Activated naive CD8-positive, alpha-beta T cell treated with anti-CD3 and anti-CD28 coated beads, Interleukin-2, amount 50 U/mL, for 24 hours (primary cell): ENCODE measurements at places on chromosomes 16 and 17.
A peak's percentile ranks its signal among the peaks of the same experiment; 100 is the strongest.

DNA sequence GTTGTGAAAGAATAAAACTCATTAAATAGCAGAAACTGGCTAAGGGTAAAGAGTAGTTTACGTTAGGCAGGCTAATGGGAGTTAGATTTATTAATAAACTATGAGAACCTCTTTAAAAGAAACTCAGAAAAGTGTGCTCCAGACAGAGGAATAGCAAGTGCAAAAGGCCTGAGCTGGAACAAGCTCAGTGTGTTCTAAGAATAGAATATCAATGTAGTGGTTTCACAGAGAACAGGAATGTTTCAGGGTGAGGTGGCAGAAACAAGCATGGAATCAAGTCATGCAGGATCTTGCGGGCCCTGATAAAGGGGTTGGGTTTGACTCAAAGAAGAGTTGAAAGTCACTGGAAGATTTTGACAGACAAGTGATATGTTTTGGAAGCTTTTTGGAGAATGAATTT, 164.0 kb upstream of the HS3ST3A1 start:
- DNase-seq: no peak

DNA sequence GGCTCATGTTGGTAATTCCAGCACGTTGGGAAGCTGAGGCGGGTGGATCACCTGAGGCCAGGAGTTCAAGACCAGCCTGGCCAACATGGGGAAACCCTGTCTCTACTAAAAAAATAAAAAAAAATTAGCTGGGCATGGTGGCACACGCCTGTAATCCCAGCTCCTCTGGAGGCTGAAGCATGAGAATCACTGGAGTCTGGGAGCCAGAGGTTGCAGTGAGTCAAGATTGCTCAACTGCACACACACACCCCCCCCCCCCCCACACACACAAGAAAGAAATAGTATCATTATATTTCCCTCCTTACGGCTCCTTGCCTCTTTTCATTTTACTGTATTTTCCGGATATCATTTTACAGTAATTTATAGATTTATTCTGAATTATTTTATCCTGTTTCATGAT, 963.1 kb upstream of the GOT2 start:
- no peak for DNase-seq

DNA sequence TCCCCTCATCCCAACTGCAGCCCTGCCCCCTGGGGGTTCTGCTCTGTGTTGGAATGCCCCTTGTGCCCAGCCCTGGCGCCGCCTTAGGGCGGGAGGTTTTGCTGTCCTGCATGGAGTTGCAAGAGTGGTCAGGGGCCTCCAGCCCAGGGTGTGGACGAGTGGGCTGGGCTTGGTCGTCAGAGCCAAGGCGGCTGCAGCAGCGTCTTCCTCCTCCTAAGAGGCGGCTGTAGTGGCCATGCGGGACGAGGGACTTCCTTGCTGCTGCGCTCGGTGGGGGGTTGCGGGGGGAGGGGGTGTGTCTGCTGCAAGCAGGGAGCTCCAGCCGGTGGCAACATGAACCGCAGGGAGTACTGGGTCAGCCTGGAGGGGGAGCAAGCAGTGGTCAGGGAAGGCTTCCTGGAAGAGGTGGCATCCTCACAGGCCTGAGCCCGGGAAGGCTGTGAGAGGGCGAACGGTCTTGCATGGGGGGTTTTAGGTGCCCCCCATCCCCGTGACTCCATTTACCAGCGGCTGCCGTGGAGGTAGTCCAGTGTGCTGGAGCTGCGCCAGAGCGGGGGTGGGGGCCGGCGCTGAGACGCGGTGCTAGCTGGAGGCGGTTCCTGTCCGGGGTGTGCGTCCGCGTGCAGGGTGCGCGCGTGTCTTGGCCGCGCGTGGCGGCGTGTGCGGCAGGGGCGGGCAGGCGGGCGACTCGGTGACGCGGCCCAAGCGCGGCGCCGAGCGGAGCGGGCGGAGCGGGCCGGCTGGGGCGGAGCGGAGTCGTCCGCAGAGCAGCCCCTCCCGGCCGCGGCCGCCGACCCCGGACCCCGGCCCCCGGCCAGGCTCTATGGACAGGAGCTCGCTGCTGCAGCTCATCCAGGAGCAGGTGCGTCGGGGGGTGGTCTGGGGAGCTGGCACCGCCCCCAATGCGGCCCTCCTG, at the start of gene RHBDL1:
RHBDL1 (plus strand) TSS at position 704 of the 916 bp plus-strand sequence; CDS start at position 824, 120 bp downstream.
- peak; percentile 22 for DNase-seq

GRCh38 chr17:50218071-50218759, 16.8 kb upstream of the COL1A1 start:
- DNase-seq: no peak

DNA sequence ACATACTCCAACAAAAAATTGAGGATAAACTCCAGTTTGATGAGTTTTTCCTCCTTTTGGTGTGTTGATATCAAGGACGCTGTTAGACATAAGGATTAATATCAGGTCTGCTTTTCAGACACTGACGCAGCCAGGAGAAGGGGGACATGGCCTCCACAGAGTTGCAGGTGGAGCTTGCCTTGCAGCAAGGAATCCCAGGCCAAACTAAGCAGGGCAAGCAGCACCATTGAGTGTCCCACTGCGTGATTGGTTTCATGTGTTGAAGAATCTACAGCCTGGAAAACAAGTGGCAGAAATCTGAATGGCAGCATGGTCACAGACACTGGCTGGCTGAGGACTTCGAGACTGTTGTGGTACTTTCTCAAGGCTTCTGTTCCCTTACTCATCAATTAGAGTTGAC, 777.6 kb downstream of the KCNJ18 start:
- no peak for DNase-seq

DNA sequence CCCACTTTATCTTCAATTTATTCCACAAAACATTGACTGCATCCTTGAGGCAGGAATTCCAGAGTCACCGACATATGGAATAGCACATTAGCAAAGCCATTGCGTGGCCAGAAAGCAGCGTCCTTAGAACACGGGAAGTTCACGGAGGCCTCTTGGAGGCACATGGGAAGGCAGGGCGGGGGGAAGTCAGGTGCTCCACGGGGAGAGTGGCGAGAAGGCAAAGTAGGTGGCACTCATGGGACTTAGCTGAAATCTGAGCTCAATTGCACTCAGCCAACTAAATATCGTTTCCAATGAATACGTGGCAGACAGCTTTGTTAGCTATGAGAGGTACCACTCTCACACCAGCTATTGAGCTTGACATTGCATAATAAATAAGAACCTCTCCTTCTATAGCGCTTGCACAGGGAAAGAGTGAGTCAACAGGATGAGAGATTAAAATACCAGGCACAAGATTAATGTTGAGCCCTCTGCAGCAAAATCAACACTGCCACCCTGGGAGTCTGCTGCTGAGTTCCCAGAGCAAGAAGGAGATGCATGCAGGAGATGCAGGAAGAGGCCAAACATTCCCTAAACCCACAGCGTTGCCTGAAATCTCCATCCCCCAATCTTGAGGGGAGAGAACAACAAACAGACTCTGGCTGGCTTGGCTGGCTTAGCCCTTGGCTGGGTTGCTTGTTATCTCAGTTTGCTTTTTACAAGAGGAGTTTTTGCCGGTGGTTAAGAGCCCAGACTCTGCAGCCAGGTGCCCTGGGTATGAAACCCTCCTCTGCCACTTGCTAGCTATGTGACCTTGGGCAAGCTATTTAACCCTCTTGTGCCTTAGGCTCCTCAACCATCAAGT, 28.8 kb downstream of the ABCC12 start:
- no peak for DNase-seq

GRCh38 chr17:66542967-66543520, 240.6 kb downstream of the PRKCA start:
- DNase-seq: no peak

GRCh38 chr16:13883881-13884280, 36.1 kb upstream of the ERCC4 start:
- DNase-seq: no peak

DNA sequence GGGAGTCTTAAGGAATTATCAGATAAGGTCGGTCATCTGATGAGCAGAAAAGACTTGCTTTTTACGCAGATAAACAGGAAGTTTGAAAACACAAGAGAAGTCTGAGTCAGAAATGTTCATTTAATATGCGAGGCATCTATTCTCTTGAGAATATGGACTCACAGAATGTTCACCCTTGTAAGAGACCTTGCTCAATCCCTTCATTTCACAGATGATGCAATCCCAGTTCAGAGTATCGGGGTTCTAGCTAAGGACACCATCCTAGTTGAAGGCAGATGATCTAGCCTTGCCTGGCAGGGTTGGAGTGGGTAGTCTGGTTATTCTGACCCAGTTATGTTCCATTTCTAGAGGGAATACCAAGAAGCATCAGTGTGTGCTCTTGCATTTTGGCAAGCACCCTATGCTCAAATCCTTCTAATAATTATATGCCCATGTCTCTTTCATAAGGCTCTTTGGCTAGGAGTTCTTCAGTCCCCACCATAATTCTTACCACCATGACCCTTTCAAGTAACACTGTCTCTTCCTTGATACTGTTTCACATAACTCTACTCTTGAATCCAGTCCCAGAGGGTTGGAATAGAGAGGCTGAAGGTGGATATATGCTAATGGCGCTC, 42.5 kb downstream of the YPEL2 start:
- no peak for DNase-seq

- DNase-seq: peak; percentile 99
These were observed 9.3 kb downstream of the CORO6 start for GRCh38 chr17:29613352-29613837.

DNA sequence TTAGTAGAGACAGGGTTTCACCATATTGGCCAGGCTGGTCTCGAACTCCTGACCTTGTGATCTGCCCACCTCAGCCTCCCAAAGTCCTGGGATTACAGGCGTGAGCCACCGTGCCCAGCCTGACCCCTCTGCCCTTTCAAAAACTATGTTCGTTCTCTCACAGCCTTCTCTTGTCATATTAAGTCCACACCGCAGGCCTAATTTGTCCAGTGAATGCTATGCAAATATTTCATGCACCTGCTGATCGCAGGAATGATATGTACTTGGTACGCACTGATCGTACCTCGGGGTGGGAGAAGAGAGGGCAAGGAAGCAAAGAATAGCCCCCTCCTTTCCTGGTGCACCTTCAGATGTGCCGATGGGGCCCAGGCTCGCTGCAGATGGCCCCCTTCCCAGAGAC, 3.0 kb upstream of the BIRC5 start:
- DNase-seq: no peak

- no peak for DNase-seq
These were observed 14.0 kb downstream of the ANKRD11 start for GRCh38 chr16:89476379-89476778.

GRCh38 chr17:37107406-37108083, 158.8 kb downstream of the AATF start:
- no peak for DNase-seq

- DNase-seq: peak; percentile 48
These were observed 25.9 kb downstream of the BRIP1 start for GRCh38 chr17:61837175-61838051.

DNA sequence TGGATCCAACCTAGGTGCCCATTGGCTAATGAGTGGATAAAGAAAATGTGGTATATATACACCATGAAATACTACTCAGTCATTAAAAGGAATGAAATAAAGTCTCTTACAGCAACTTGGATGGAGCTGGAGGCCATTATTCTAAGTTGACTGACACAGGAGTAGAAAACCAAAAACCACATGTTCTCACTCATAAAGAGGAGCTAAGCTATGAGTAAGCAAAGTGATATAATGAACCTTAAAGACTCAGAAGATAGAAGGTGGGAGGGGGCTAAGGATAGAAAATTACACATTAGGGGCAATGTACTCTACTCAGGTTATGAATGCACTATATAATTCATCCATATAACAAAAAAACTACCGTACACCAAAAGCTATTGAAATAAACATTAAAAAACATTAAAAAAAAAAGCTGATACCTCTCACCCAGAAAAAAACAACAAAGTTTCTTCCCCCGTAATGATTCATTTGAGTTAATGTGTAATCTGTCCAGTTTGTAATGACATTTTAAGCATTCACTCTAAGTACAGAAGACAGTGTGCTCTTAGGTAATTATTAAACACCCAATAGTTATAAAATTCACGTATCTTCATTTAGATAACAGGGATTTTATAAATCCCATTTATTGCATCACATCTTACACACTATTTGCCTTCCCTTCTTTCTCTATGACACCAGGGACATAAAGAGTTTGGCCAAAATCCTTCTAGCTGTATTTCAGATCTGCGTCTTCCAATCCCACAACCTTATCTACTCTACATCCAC, 941.5 kb downstream of the CDH11 start:
- no peak for DNase-seq

DNA sequence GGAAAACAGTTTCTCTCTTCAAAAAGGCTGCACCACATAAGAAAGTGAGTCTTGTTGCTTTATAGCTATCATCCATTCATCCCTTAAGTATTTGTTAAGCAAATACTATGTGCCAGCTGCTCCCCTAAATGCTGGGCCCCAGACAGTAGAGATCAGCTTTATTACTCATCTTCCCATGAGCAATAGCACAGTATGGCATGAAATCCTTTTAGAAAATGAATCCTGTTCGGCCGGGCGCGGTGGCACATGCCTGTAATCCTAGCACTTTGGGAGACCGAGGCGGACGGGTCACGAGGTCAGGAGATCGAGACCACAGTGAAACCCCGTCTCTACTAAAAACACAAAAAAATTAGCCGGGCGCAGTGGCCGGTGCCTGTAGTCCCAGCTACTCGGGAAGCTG, 99.5 kb downstream of the MYO1D start:
- DNase-seq: no peak

DNA sequence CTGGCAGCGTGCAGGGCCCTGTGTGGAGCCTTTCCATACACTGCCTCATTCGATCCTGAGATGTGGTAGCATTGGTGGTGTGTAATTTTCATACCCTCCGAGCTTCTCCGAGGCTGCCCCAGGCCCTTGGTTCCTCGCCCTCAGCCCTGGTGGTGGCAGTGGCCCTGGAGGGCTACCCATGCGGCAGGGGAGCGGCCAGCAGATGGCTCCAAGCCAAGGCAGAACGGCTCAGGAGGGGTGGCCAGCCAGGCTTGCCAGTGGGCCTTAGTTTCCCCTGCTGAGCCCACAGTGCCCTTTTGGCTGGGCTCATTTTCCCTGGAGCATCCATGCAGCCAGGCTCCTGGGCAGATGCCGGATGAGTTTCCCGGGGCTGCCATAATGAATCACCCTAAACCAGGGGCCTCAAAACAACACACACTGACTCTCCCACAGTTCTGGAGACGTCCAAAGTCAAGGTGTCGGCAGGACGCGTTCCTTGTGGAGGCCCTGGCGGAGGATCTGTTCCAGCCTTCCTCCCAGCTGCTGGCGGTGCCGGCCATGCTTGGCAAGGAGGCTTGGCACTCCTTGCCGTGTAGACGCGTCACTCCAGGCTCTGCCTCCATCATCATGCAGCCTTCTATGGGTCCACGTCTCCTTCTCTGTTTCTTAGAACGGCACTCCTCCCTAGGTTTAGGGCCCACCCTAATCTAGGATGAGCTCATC, 158.8 kb upstream of the GSE1 start:
- no peak for DNase-seq

GRCh38 chr16:12240036-12240435, 263.5 kb downstream of the SNX29 start:
- DNase-seq: no peak
